ENCODE measurements at places on chromosomes 7 and 10.

GRCh38 chr10:108598320-108598695 lies 1325.0 kb downstream of the XPNPEP1 start:
- DNase-seq = no peak

DNA sequence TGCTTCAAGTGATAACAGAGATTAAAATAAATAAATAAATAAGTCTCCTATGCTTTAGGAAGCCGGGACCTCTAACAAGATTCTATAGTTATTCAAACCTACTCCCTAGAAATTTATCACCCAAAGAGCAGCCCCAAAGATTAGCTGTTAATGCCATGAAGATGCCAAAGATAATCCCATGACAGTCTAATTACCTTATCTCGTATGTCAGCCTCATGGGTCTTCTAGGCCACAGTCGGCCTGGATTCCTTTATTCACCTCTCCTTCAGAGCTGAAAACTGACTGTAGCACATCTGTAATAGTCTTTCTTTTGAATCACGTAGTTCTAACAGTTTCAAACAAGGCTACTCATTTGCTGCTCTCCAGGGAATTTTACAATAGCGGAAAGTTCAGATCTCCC lies 24.2 kb downstream of the COL1A2 start:
- no peak for DNase-seq

DNA sequence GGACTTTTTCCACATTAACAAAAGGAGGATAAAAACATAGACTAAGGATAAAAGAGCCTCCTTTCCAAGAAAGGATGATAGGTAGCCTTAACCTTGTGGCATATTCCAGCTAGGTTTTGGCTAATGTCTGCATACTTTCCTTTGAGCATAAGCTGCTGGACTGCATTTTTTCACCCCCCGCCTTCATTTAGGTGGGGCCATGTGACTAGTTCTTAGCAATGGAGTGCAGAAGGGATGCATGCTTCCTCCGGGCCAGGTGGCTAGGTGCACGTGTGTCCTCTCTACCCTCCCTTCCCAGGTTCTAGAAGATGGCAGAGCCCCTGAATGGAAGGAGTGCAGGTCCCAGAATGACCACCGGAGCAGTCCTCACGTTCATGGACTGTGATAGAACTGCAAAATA lies 59.8 kb downstream of the BPGM start:
- no peak for DNase-seq

DNA sequence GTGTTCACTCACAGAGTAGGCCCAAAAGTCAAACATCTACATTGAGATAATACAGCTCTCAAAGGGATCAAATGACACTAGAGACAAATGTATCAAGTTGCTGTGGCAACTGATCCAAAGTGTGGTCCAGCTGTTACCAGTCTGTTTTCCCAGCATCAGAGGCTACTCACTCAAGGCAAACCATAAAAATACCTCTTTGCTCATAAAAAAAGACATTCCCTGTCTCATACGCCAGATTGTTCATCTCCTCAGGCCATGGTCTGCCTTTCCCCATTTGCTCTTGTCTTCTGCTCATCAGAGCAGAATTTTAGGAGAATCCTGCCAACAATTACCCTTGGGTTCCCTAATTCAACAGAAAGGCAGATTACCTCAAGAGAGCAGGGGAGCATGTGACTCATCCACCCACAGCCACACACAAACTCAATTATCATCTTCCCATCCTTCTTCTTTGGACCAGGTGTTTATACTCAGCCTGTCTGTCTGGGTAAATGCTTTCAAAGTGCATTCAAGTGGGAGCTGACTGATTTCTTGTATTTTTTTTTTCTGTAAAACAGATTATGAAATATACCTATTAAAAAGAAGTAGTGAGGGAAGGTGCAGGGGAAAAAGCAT lies 226.5 kb upstream of the HPS1 start:
- DNase-seq = no peak

GRCh38 chr7:85510287-85510686 lies 323.4 kb upstream of the SEMA3D start:
- no peak for DNase-seq

- DNase-seq = no peak
These were observed 91.3 kb upstream of the BET1 start for GRCh38 chr7:94095316-94096009.

GRCh38 chr10:116637830-116638229 lies 17.1 kb downstream of the PNLIPRP2 start:
- no peak for DNase-seq

DNA sequence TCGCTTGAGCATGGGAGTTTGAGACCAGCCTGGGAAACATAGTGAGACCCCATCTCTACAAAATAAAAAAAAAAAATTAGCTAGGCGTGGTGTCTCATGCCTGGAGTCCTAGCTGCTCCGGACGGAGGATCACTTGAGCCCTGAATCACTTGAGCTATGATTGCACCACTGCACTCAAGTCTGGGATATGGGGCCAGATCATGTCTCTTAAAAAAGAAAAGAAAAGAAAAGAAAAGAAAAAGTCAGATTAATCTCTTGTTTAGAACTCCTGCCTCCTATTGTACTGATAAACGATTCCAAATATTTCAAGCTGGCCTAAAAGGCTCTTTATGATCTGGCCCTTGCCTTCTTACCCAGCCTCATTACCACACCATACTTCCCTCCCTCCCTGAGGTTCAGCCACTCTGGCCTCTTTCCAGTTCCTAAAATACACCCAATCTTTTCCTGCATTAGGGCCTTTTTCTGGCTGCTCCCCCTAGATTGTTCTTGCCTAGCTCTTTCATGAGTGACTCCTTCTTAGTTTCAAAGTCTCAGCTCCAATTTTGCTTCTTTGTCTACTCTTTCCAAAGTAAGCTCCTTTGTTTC lies 41.7 kb downstream of the VCL start:
- no peak for DNase-seq

GRCh38 chr7:158642149-158642548 lies 54.5 kb upstream of the PTPRN2 start:
- no peak for DNase-seq

DNA sequence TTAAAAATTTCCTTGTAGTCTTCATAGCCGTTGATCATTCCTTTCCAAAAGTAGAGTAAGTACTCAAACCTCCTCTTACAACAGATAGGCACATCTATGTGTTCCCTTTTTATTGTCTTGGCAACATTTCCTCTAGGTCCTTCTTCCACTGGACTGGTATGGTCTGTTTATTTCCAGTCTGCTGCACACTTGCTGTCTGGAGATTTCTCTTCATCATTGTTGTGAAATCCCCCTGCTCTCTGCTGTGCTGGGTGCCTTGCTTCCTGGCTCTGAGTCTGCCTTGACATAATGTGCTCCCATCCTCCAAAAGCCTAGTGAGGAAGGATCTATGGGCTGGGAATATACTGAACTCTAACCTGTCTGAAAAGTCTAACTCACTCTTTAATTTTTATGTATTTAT lies 545.3 kb upstream of the VSTM2A start:
- no peak for DNase-seq
